ENCODE measurements at places on chromosomes 7 and 10.

GRCh38 chr7:47347346-47347745 is 234.6 kb downstream of the TNS3 start:
- DNase-seq, result no peak

- no peak for DNase-seq
Observed at GRCh38 chr10:99304862-99305229, 24.3 kb upstream of the CNNM1 start.

- no peak for DNase-seq
Observed at GRCh38 chr7:132604121-132604520, 27.9 kb upstream of the PLXNA4 start.

DNA sequence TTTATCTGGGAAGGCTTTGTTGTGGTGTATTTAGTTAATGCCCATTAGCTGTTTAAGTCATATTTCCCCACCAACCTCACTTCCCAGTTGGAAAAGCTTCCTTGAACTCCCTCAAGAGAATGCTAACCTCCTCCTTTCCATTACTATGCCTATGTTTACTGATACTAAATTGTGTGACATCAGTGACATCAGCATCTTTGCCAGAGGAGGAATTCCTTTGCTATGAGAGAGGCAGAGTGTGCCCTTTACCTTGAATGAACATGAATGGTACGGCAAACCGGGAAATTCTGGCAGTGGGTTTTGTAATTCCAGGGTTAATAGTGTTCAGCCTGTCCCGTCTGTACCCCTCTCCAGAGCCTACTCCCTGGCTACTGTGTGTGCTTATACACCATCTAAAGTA is 22.1 kb upstream of the GLCCI1 start:
- no peak for DNase-seq

DNA sequence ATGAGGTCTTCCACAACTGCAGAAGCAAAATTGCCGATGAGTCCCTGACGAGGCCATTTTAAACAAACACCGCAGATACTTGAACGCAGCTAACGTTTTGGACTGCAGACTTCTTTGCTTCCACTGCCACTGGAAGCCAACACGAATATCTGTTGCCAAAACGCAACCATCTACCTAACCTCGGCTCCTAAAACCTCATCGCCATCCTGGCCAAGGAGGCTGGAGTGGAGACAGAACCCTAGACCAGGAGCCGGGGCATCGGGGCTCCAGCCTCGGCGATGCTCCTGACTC is 493 bp downstream of the WDR91 start:
- DNase-seq, result no peak

- DNase-seq, result peak; percentile 16
Observed at GRCh38 chr10:33800545-33800944, 466.1 kb upstream of the NRP1 start.

- DNase-seq, result peak; percentile 44
Observed at GRCh38 chr10:93080350-93081046, 6.8 kb downstream of the CYP26A1 start.

- no peak for DNase-seq
Observed at GRCh38 chr7:74542558-74543117, 88.9 kb downstream of the GTF2IRD1 start.

DNA sequence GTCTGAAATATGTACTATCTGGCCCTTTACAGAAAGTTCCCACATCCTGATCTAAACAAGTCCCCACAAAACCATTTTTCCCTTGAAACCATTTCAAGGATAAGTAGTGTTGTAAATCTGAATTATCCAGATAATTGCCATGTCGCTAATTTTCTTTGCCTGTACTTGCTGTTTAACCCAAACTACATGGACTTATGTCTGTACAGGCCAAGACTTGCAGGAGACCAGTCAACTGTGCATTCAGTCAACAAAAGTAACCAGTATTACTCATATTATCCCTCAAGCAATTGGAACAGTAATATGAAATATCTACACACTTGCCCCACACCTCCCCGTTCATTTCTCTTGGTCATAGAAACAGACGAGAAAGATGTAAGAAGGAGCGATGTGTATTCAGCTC is 347.8 kb upstream of the NFE2L3 start:
- DNase-seq, result no peak

GRCh38 chr10:70576803-70577517 is 25.6 kb downstream of the PRF1 start:
- DNase-seq, result no peak

DNA sequence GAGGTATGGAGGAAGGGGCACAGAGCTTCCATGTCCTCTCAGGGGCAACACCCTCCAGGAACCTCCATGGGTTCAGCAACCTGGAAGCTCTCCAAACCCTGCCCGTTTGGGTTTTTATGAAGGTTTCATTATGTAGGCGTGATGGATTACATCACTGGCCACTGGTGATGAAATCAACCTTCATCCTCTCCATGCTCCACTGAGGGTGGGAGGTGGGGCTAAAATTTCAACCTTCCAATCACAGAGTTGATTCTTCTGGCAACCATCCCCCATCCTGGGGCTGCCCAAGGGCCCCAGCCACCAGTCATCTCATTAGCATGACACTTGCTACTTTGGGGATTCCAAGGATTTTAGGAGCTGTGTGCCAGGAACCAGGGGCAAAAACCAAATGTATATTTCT is 90.1 kb downstream of the TEX36 start:
- no peak for DNase-seq

- no peak for DNase-seq
Observed at GRCh38 chr10:72574636-72575035, 51.2 kb downstream of the MICU1 start.

- no peak for DNase-seq
Observed at GRCh38 chr7:148041156-148041555, 549.4 kb upstream of the C7orf33 start.

DNA sequence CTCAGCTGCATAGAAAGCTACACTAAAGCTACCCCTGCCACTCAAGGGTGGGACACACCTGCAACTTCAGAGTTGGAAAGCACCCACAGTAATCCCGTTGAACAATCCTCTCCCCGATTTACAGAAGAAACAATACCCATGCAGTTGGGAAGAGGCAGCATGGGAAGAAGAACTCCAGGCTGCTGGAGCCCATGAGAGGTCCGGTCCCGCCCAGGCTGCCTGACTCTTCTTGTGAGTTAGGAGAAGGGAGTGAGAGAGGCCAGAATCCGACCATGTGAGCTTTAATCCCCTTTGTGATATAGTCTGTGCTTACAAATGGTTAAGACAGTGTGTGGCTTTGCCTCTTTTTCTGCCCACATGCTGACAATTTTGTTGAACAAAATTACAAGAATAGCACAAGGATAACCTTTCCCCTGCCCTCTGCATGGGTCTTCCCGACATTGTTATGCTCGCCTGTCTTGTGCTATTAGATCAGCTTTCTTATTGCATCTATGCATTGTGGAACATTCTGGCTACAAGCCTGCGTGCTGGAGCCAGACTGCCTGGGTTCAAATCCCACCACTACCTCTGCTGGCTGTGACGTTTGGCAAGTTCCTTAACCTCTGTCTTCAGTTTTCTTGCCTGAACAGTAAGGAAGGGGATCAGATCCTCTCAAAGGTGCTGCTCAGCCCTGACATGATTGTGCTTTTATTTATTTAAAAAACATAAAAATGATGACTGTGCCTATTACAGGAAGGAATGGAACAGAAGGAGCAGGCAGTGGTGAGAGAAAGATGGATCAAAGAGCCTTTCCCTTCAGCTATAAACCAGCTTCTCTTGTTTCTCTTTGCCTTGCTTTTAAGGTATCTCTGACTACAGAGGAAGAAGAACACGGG is 56.0 kb downstream of the BPGM start:
- DNase-seq, result no peak

DNA sequence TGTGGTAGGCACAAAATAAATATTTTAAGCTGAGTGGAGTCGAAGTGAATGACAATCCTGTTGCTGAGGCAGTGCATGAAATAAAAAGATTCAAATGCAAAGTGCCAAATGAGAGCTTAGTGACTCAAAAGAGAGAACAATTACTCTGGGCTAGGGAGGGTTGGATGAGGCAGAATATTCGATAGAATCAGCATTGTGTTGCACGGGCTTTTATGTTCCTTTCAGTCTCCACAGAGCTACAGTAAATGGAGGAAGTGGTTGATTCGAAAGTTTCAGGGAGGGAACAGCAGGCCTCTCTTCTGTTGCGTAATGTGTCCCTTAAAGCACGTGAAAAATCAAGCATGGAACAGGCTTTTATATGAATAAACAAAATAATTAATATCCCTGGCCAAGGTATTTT is 599.3 kb upstream of the CELF2 start:
- no peak for DNase-seq

GRCh38 chr10:88995156-88995876 is 4.7 kb downstream of the FAS start:
- DNase-seq, result no peak

GRCh38 chr7:68684996-68685395 is 913.3 kb upstream of the AUTS2 start:
- no peak for DNase-seq

GRCh38 chr7:17307558-17307957 is 9.1 kb downstream of the AHR start:
- no peak for DNase-seq

- DNase-seq, result peak; percentile 16
Observed at GRCh38 chr10:100637785-100638184, 102.0 kb downstream of the HIF1AN start.

DNA sequence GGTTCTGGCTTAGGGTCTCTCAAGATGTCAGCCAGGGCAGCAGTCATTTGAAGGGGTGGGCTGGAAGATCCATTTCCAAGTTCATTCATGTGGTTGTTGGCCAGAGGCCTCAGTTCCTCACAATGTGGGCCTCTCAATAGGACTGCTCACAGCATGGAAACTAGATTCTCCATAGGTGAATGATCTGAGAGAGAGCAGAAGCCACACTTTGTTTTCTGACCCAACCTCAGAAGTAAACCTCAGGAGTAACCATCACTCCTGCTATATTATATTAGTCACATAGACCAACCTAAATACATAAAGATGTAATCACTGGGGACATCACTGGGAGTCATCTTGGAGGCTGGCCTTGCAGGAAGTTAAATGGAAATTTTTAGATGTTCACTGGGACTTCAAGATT is 42.2 kb downstream of the GBF1 start:
- DNase-seq, result no peak

DNA sequence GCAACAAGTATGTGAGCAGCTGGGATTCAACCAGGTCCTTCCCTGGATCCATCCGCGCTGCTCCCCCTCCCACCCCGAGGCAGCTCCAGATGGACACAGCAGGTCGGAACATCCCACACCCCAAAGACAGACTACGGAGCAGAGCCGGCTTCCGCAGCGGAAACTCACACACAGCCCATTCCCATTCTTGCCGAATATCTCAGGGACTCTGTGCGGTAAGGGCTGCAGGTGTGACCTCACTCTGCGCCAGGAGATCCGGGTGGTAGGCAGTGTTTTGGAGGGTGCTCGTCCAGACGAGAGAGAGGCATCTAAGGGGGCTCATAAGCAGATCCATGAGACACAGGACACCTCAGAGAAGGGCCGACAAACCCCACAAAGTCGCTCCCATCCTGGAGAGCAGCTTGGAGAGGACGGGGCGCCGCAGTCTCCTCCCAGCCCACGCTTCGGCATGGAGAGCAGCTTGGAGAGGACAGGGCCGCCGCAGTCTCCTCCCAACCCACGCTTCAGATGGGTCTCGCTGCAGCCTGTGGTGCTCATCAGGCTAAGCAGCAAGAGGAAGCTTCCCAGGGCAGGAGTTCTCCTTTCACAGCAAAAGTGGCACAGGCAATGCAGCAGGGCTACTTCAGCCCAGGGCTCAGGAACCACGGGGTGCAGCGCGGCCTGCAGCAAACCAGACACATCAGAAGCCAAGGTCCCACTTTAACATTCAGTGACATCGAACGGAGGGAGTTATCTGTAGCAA is 179.9 kb downstream of the DIP2C start:
- DNase-seq, result no peak

DNA sequence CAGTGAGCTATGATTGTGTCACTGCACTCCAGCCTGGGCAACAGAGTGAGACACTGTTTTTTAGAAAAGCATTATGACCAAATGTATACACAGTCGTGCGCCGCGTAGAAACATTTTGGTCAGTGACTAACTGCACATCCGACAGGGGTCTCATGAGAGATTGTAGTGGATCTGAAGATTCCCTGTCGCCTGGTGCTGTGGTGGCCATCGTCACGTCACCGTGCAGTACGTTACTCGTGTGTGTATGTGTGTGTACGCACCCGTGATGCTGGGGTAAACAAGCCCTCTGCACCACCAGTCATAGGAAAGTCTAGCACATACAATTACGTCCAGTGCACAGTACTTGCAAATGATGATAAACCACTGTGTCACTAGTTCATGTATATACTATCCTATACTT is 109.4 kb downstream of the ELFN1 start:
- no peak for DNase-seq

DNA sequence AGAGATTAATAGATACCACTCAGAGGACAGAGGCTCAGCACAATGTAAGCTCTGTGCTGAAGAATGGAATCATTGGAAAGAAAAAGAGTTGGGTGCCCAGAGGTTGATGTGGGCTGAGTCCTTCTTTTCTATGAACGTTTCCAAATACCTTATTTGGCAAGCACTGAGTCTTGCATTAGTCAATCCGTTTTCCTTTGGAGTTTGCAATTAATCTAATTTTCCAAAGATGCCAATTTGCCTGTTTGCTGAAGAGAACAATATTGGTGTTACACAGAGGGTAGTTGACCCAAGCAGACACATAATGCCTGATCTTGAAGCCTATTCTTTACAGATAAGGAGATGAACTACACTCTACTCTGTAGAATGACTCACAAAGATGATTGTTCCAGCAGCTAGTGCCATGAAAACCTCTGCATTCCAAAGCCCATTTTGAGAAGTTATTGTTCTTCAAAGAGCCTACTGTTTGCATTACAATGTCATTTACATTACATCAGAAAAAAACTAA is 55.4 kb upstream of the MET start:
- peak; percentile 12 for DNase-seq

DNA sequence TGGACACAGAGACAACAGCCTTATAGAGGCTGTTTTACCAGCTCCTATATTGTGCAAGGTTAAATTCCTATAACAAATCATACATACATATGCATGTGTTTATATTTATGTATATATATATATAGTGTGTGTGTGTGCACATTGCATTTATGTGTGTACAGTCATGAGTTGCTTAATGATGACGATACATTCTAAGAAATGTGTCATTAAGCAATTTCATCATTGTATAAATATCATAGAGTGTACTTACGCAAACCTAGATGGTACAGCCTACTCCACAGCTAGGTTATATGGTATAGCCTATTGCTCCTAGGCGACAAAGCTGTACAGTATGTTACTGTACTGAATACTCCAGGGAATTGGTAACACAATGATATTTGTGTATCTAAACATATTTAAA is 30.1 kb upstream of the TNKS2 start:
- DNase-seq, result no peak

- no peak for DNase-seq
Observed at GRCh38 chr7:99843808-99844207, 16.0 kb downstream of the CYP3A43 start.

DNA sequence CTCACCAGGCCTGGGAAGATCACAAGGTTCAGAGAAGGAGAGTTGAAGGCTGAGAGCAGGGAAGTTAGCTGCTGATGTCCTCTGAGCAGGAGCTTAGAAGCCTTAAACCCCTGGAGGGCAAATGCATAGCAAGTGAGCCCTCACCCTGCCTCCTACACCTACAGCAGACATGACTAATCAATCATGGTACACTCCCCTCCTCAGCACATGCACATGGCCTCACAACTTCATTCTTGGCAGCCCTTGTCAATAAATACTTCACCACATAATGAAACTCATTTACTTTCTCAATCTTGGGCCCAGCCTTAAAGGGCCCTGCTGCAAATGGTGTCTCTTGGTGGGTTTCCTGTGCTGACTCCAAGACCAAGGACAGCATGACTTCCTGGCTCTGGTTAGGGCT is 12.9 kb downstream of the MMRN2 start:
- DNase-seq, result no peak

- peak; percentile 27 for DNase-seq
Observed at GRCh38 chr7:78395298-78396036, 596.9 kb downstream of the PHTF2 start.
